Pons (tissue), 1 donor: ENCODE measurements at places on chromosomes 1 and 21.
A peak's percentile ranks its signal among the peaks of the same experiment; 100 is the strongest.

- no peak for DNase-seq
Observed at GRCh38 chr1:26618561-26618960, 77.3 kb upstream of the ARID1A start.

- DNase-seq, result no peak
Observed at GRCh38 chr1:246761396-246761795, 37.2 kb downstream of the SCCPDH start.

DNA sequence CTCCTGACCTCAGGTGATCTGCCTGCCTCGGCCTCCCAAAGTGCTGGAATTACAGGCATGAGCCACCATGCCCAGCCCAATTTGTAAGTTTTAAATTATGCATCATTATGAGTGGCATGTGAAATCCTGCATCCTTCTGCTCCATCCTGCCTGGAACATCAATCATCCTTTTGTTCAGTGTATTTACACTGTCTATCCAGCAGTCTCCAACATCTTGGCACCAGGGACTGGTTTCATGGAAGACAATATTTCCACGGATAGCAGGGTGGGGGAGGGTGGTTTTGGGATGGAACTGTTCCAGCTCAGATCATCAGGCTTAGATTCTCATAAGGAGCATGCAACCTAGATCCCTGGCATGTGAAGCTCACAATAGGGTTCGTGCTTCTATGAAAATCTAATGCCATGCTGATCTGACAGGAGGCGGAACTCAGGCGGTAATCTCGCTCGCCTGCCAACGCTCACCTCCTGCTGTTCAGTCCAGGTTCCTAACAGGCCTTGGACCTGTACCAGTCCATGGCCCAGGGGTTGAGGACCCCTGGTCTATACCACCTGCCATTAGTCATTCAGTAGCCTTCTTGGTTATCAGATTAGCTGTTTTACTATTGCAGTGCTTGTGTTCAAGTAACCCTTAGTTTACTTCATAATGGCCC is 22.2 kb upstream of the TCEA3 start:
- peak; percentile 44 for DNase-seq

DNA sequence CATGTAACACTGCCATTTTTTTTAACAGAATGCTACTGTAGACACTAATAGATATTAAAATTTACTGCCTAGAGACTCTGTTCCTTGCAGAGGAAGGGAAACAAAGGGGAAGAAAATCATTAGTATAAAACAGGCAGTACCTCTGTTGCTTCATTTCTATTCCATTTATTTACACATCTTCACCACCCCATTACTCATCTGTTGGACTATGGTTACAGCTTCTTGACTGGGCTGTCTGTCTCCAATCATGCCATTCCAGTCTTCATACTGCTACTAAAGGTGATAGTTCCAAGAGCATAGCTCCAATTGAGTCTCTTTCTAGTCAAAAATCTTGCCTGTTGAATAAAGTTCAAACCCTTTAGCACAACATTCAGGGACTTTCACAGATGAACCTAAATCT is 22.2 kb upstream of the GPR25 start:
- DNase-seq, result no peak
